Retinal pigment epithelial cell (primary cell): ENCODE measurements at places on chromosomes 11 and 22.
A peak's percentile ranks its signal among the peaks of the same experiment; 100 is the strongest.

- no peak for DNase-seq
Measured at GRCh38 chr11:90849312-90849711, 626.5 kb upstream of the CHORDC1 start.

DNA sequence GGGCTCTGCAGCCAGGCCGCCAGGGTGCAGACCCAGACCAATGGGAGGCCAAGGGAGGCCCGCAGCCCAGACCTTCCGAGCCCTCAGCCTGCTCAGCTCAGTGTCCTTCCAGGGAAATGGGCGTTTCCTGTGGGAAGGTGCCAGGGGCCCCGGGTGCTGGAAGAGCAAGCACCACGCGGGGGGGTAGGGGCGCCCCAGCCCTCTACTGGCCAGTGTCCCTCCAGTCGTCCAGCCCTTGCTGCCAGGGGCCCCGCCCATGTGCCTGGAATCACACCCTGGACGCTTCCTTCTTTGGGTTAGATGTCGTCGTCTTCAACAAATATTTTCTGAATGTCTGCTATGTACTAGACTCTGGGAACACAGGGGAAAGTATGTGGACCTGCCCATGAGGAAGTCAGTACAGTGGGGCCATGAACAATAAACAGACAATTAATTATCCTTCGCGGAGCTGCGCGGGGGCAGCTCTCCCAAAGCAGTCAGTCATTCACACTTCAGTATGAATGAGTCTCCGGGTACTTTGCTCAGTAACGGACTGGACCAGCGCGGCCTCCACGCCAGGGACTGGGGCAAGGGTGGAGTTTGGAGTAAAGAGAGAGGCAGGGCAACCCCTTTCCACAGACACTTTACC, 60.2 kb downstream of the CDKN1C start:
- no peak for DNase-seq

- DNase-seq = no peak
Measured at GRCh38 chr11:43997022-43997660, 50.6 kb upstream of the ACCSL start.

- DNase-seq = no peak
Measured at GRCh38 chr11:126790550-126791081, 210.0 kb downstream of the KIRREL3 start.

DNA sequence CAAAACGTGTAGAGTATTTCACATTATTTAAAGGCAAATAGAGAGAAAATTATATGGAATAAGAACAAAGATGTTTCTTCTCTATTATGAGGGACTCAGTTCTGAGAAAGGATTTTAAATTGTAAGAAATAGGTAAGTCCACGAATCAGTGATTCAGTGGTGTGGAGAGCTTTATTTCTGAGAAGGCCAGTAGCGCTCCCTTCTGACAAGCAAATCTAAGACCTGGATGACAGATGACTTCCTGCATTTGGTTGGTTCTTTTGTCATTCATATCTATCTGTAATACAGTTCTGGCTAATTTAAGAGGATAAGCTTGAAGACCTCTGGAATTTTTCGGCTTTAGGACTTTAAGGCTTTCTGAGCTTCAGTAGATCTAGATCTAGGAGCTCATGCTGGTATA, 7.0 kb downstream of the CD3E start:
- no peak for DNase-seq

GRCh38 chr22:30226192-30226832, 20.2 kb downstream of the LIF start:
- DNase-seq = no peak

DNA sequence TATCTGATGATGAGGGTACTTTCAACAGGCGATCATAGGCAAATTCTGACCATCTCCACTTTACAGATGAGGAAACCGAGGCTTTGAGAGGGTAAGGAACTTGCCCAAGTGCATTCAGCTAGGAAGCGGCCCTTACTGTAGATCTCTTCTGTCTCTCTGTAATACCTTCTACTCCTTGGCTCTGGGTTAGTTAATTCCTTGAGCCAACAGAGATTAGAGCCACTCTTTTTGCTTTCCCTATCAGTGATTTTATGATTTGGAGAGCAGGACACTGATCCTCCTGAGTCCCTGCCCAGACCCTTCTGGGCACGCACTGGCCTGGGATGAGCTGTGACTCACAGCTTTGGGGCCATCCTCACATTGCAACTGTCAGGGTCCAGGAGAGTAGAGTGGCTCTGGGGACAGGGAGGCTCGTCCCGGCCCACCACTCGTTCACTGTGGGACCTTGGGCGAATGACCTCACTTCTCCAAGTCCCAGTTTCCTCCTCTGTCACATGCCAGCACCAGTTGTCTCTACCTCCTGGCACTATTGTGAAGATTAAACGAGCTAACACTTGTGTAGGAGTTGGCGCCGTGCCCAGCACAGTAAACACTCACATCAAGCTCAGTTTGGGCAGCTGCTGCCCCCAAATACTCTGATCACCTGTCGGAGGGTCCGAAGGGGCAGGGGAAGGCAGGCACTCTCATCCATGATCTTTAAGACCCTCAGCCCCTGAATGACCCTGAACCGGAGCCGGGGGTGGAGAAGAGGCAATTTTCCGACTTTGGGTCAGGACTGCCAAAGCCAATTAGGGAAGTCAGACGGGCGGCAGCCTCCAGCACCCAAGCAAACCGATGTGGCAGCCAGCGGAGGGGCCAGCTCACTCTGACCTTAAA, 235.0 kb downstream of the MIAT start:
- peak; percentile 61 for DNase-seq

DNA sequence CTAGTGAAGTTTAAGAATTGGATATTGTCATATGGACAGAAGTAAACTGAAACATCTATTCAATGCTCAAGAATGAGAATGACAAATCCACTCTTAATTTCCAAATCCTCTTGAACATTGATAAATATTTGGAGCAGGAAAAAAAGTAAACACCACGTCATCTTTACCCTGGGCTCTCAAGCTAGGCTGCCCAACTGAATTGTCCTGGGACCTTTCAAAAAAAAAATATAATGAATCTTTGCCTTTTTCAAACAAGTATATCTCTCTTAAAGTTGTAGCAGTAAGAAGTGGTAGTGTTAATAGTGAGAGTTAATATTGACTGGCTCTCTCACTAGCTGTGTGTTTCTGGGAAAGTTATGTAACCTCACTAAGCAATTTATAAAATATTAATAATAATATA, 374.3 kb downstream of the LRRC4C start:
- DNase-seq = no peak

GRCh38 chr11:17591293-17591692, 44.2 kb downstream of the OTOG start:
- no peak for DNase-seq

GRCh38 chr11:36131721-36132397, 157.4 kb downstream of the COMMD9 start:
- DNase-seq = no peak
